Natural killer cell treated with Interleukin-12 subunit alpha and Interleukin-12 subunit beta and Interleukin-15 and Interleukin-18, amount 100 ng/mL, for 72 hours (primary cell): ENCODE measurements at places on chromosomes 4 and X.

GRCh38 chr4:146155152-146155724 is 20.3 kb upstream of the LSM6 start:
- H3K27ac ChIP-seq: no peak overlapping the region
- H3K4me1 ChIP-seq: no peaks in the 10 kb centered on the region
- peaks cover 17% of the 10 kb centered on the region for H3K27me3 ChIP-seq
- no peak for DNase-seq
- no peaks in the 10 kb centered on the region for H3K36me3 ChIP-seq
- no peak overlapping the region for H3K4me3 ChIP-seq

DNA sequence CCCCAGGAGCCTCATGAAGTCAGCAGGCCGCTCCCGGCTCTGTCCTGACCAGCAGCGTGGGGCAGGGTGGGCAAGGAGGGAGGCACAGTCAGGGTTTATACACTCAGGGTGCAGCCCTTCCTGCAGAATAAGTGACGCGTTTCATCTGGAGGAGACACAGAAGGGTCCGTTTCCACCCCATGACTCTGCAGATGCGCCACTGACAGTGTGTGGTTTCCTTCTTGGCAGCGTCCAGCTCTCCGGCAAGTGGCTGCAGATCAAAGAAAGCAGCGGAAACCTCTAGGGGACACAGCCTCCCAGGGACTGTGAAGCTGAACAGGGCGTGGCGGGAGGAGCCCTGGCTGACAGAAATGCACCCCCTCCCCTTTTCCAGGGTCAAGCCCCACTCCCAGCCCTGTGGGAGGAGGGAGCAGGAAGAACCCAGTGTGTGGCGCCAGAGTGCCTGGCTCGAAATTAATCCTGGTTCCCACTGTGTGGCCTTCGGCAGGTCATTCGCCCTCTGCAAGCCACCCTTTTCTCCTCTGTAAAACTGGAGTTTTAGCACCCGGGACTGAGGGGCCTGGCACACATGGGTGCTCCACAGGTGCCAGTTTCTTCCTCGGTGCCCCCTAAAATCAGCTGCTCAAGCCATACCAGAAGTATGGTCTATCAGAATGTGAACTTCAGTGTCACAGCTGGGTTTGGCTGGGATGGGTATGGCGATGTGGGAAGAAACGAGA is 17.3 kb upstream of the TBC1D14 start:
- H3K4me1 ChIP-seq: peaks cover 26% of the 10 kb centered on the region
- H3K4me3 ChIP-seq: peak overlapping the region; percentile 74
- H3K27me3 ChIP-seq: no peaks in the 10 kb centered on the region

DNA sequence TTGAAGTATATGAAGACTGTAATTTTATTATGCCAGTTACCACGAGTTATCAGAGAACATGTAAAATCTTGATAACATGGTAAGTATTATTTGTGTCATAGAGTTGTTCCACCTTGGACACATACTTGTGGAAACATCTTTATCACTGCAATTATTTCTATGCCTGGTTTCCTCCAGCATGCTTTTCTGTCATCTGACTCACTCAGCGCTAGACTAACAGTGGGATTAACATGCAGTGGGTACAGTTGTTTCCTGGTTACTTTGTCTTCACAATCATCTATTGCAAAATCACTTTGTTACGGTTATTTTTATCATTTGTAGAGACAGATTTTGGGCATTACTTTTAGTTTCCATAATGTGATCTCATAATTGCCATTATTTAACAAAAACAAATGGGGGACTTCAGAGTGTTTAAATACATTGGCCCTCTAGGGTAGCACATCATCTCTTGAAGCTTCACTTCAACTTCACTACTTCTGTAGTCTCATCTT is at the start of gene STATH:
Gene STATH, plus strand, starts transcription at position 441 of the 491 bp plus-strand sequence. CDS start 2,472 bp downstream, outside the sequence.
- H3K27me3 ChIP-seq: no peaks in the 10 kb centered on the region
- H3K27ac ChIP-seq: no peak within 1 kb of the TSS
- H3K36me3 ChIP-seq: no peaks in the 10 kb centered on the region
- H3K4me3 ChIP-seq: no peak within 1 kb of the TSS

DNA sequence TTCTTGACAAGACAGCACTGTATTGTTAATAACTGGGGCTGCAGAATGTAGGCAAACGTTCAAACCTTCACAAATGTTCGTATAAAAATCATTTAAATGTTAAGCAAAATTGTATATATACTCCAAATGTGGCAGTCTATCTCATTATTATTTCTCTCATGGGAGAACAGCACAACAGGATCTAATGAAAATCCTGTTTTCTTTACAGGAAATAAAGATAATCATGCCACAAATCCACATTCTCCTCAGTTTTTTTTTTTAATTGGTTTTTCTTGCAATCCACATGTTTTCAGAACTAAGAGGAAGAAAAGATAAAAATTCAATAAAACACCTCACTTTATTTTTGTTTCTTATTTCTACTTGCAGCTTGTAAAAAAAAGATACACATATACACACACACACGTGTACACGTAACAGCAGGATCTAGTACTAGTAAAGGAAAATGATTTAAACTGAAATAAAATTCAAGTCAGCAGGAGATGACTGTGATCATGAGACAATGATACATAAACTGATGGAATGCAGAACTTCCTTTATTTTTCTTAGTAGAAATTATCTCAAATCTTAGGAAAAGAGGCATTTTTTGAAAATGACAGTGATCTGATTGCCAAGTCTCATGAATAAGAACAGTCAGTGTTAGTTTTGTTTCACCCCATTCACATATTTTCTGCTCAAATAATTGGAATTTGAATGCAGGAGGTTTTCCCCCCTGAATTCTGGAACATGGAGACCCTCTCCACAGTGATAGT is 11.3 kb downstream of the APBB2 start:
- no peak overlapping the region for H3K4me3 ChIP-seq
- H3K4me1 ChIP-seq: peaks cover 9% of the 10 kb centered on the region
- no peak overlapping the region for H3K27ac ChIP-seq
- H3K27me3 ChIP-seq: peaks cover 12% of the 10 kb centered on the region
- no peak for DNase-seq

DNA sequence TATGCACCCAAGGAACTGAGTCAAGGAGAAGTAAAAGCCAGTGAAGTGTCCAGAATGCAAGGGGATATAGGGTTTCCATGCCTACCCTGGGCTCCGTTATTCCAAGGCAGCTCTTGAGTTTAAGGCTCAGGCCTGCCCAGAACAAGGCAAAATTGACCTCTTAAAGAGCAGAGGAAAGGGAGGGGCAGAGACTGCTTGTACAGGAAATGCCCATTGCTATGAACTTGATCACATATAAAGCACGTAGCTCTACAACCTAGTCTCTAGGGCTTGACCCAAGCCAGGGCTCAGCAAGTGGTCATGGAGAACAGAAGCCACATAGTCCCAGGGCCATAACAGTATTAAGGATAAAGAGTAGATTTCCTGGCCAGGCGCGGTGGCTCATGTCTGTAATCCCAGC is 58.2 kb upstream of the MSN start:
- no peak for DNase-seq
- H3K4me3 ChIP-seq: peak overlapping the region; percentile 73
- H3K36me3 ChIP-seq: peaks cover 8% of the 10 kb centered on the region

DNA sequence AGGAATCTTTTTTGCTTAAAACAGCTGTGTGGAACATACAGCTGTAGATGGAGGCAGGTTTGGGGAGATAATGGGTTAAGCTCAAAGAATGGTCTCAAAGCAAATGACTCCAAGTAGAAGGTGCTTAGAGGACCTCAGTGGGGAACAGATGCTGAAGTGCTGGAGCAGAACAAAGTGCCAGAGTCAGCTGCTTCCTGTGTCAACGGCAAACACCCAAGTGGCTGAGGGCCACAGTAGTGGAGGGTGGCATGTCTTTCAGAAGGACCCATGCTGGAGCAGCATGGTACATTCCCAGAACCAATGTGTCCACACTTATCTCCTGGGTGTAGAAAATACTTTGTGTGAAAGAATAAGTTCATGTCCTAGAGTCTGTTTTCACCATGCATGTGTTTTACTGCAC is 197.5 kb downstream of the CCNG2 start:
- no peaks in the 10 kb centered on the region for H3K36me3 ChIP-seq
- DNase-seq: no peak
- H3K4me1 ChIP-seq: no peaks in the 10 kb centered on the region
- H3K4me3 ChIP-seq: no peak overlapping the region
